Heart left ventricle (tissue), 16 donors: ENCODE measurements at places on chromosomes 1 and 21.

DNA sequence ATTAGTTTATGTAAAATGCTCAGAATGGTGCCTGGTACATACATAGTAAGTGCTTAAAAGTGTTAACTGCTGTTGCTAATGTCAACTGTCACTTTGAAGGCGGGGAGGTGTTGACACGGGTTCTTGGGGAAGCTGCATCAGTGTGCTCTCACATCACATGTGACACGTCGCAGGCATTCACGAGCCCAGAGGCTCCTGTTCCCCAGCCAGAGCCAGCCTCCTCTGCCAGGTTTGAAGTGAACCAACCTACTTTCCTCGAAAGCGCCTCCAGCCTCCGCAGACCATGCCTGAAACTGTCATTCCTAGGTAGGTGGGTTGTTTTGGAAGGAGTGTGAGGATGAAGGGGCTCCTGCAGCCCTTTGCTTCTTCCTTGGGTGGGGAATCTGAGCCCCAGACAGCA, 13.8 kb downstream of the GALNT2 start:
- peak; percentile 57 for DNase-seq

GRCh38 chr1:178057912-178058534, 35.9 kb upstream of the RASAL2 start:
- DNase-seq: peak; percentile 72

GRCh38 chr1:195754874-195755273, 853.4 kb downstream of the KCNT2 start:
- no peak for DNase-seq

GRCh38 chr21:15003463-15004135, 61.2 kb downstream of the NRIP1 start:
- DNase-seq: no peak

DNA sequence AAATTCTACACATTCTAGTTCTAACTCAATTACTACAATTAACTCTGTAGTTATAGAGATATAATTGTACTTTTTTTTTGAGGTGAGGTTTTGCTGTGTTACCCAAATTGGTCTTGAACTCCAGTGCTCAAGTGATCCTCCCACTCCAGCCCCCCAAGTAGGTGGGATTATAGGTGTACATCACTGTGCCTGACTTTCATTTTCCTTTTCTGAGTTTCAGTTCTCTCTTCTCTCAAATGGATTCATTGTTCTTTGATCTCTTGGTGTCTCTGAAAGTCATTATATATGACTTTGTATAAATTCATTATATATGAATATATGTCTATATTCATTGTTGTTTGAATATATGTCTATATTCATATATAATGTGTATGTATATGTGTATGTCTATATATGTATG, 74.0 kb upstream of the GALNT2 start:
- DNase-seq: no peak

DNA sequence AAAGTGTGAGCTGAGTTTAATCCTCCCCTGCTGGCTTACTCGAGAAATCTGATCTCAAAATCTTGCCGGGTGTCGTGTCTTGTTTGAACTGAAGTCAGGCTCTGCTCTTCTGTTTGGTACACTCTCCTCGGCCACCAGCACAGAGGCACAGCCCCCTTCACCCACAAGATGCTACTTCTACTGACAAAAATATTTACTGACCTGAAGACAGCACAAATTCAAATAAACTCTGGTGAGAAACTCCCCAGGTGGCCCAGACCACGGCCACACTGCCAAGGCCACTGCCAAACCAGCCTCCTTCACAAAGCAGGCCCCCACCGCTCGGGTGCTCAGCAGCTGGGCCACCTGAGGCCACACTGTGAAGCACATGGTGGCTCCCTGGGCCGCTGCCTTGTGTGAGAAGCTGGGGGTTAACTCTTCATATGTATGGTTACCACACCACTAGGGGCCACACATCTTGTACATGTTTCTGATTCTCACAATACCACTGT, 80.6 kb downstream of the TGFBR3 start:
- no peak for DNase-seq
